ENCODE measurements at places on chromosomes 5 and 9.

GRCh38 chr5:157596487-157596886, 20.9 kb upstream of the ADAM19 start:
- no peak for DNase-seq

- no peak for DNase-seq
These were observed 109.6 kb downstream of the ANKRD18B start for GRCh38 chr9:33633636-33634035.

DNA sequence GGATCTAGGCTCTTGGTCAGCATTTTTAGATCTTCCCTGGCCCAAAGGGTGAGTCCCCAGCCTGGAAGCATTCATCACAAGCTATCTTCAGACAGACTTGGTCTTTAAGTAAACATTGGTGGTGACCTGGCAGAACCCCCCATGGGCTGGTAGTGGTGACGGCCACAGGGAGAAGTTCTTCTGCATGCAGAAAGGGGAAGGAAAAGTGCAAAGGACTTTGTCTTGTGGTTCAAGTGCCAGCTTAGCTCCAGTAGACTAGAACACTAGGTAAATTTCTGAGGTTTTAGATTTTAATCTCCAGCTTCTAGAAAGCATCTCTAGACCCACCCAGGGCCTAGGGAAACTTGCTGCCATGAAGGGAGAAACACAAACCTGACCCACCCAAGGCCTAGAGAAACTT, 584.0 kb downstream of the CHSY3 start:
- DNase-seq = no peak

DNA sequence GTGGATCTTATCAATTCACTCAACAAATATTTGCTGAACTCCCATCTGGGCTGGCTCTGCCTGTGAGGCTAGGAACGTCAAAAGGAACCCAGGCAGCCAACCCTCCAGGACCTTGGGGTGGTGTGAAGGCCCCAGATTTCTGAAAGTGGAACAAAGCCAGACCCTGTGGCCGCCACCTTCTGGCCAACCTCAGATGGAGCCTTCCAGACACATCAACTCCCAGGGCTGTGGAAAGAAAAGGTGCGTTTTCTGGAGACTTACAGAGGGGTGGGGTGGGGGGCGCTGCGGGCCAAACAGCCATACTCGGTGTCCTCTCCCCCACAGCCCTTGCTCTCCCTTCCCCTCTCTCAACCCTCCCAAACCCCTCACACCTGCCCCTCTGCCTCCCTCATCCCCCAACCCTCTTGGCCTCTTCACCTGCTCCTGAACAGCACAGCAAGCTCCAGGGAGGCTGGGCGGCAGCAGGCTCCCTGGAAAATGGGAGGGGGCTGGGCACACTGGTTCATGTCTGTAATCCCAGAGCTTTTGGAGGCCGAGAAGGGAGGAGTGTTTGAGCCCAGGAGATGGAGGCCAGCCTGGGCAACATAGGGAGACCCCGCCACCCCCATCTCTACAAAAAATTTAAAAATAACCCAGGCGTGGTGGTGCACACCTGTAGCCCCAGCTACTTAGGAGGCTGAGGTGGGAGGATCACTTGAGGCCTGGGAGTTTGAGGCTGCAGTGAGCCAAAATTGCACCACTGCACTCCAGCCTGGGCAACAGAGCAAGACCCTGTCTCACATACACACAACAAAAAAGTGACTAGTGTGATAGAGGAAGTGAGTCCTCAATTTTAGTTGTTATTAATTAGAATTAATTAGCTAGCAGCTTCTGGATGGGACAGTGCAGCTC, 45.0 kb upstream of the PRRC2B start:
- DNase-seq = no peak

DNA sequence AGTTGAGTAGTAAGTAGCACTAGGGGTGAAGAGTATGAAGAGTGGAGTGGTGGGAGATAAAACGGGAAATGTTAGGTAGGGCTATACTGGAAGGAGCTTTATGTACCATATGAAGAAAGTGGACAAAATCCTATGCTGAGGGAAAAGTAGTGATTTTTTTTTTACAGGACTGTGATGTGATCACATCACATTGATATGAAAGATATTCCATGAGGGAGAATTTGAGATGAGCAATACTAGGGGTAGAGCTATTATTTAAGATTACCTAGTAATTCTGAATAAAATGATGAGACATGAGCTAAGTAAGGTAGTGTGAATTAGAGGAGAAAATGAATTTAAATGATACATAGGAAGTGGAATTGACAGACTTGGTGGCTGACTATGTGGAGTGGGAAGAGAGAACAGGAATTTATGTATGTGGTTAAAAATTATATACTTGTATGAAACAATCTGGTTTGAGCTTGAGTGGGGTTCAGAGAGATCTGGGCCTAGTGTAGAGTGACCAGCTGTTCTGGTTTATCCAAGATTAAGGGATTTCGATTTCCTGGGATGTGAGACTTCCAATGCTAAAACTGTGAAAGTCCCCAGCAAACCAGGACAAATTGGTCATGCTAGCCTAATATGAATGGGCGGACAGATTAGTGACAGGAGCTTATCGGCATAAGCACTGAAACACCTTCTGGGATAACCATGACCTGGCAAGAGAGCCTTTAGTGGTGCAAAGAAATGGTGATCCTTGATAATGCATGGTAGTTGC, 29.3 kb upstream of the STOM start:
- DNase-seq = no peak

DNA sequence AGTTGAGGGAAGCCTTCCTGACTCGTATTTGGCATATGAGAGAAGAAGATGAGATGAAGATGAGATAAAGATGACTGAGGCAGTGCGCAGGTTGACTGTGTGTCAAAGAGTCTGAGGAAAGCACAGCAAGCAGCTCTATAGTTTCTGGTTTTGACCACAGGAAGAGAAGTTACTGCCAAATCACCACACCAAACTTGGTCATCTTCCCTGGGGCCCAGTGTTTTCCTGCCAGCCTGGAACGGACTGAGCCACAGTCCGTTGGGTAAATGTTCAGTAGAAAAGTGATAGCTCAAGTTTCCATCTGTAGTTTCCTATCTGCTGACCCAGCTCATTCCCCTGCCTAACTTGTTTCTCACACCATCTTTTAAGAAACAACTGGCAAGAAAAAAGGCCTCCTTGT, 80.7 kb upstream of the ADAMTS19 start:
- DNase-seq = no peak

GRCh38 chr9:17476401-17476800, 102.5 kb upstream of the SH3GL2 start:
- DNase-seq = no peak

DNA sequence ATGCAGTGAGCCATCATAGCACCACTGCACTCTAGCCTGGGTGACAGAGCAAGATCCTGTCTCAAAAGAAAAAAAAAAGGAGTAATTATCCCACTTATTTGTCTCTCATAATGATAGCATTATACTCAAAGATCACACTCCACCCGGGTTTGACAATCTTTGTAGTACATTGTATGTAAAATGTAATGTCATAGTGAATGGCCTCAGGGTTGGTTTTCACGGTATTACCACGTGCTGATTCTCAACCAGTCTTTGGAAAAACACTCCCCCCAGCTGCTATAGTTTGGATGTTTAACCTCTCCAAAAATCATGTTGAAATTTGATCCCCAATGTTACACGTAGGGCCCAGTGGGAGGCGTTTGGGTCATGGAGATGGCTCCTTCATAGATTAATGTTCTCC, 402.4 kb upstream of the GRAMD2B start:
- no peak for DNase-seq

GRCh38 chr5:14698495-14698894, 34.0 kb downstream of the OTULIN start:
- no peak for DNase-seq

- DNase-seq = no peak
These were observed 11.1 kb downstream of the URM1 start for GRCh38 chr9:128382261-128382660.

- DNase-seq = no peak
These were observed 100.1 kb downstream of the PHF2 start for GRCh38 chr9:93676310-93677047.

GRCh38 chr5:121031491-121031890, 567.4 kb downstream of the PRR16 start:
- no peak for DNase-seq

GRCh38 chr5:53479590-53480415, 626 bp upstream of the FST start:
- no peak for DNase-seq

DNA sequence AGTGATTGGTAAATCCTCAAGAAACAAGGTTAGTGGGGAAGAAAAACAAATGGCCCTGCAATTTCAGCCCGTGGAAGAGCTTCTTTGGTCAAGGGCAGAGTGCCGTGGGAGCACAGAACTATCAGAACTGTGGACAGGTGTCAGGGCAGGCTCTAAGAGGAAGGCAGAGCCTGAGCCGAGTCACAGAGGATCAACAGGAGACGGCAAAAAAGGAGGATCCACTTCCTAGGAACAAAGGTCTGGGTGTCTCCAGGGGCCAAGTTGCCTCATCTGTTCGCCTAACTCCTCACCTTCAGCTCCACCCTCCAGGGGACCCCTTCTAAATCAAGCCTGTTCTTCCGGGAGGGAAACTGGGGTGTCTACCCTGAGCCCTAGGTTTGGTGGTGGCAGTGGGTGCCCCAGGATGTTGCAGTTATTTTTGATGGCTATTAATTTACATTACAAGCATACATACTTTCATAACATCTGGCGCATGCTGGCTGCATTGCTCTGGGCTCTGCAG, 88.0 kb downstream of the FEM1C start:
- no peak for DNase-seq

GRCh38 chr5:178222292-178222691, 10.3 kb downstream of the PHYKPL start:
- DNase-seq = no peak

DNA sequence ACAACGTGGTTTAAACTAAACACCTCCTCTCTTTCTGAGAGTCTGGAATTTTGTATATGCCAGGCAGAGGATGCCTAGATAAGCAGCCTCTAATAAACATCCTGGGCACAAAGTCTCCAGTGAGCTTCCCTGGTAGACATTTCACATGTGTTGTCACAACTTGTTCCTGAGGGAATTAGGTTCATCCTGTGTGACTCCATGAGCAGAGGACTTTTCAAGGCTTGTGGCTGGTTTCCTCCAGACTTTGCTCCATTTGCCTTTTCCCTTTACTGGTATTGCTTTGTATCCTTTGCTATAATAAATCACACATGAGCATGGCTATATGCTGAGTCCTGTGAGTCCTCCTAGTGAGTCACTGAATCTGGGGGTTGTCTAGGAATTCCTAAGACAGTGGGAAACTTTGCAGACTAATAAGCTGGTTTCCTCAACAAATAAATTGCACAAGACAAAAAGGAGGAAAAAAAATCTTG, 77.4 kb downstream of the NR2F1-AS1 start:
- DNase-seq = no peak

DNA sequence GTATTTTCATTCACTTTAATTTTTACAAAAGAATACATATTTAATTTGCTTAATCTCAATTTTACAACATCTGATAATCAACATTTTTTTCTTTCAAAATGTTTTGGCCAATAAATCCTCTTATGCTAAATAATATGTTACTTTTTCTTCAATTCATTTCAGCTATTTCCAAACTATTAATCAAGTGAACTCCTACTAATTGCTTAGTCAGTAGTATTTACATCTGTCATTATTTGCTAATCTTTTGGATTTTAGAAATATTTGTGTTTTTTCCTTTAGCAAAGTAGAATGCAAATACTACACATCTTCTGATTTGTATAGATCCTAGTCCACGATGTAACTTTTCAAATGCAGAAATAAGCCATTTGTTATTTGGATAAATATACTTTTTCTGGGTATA, 1.6 kb upstream of the TNPO1 start:
- DNase-seq = no peak

GRCh38 chr5:143445776-143446175, 42.3 kb upstream of the NR3C1 start:
- no peak for DNase-seq

- no peak for DNase-seq
These were observed 47.4 kb downstream of the POLK start for GRCh38 chr5:75558981-75559632.

GRCh38 chr9:68998812-68999211, 15.1 kb downstream of the PRKACG start:
- no peak for DNase-seq

DNA sequence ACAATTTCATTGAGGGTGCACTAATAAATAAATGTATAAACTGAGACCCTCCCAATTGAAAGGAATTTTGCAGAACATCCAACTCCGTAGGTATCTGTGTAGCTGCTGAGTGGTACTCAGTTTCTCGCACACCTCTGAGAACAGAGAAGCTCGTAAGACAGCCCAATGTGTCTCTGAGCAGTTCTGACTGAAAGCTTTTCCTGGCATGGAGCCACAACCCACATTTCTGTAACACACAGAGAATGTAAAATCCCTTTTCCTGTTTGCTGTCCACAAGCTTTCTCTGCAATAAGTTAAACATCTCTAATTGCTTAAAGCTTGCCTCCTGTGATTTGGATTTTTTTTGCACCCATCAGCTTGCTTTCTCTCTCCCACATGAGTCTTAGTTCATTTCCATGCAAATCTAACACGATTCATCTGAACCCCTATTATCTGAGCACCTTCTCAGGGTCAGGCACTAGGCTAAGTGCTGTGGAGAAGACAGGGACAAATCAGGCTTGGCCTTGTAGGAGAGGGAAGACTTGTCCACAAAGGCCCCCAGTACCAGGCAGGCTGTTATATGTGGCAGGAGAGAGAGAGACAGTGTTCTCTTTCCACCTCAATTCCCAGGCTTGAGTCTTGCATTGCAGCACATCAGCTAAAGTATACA, 44.2 kb upstream of the COL15A1 start:
- DNase-seq = no peak

- no peak for DNase-seq
These were observed 31.3 kb downstream of the ISOC1 start for GRCh38 chr5:129125819-129126218.

- DNase-seq = no peak
These were observed 103.8 kb downstream of the RPS23 start for GRCh38 chr5:82174128-82174918.

DNA sequence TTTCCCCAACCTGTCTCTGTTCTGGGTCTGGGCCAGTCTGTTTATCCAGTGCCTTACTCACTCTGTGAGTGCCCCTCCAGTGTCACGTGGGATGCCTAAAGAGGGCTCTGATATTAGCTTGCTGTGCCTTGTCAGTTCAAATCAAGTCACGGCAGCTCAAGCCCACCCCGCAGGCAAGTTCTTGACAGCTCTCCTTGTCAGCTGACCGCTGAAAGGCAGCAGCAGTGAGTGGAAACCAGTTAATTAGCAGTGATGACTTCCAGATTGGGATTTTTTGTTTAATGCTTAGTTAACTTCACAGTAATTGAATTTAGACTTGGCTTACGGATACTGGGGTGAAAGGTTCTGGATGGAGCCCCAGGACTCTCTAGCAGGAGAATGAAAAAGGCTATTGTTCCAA, 210.1 kb downstream of the PSAT1 start:
- DNase-seq = no peak

DNA sequence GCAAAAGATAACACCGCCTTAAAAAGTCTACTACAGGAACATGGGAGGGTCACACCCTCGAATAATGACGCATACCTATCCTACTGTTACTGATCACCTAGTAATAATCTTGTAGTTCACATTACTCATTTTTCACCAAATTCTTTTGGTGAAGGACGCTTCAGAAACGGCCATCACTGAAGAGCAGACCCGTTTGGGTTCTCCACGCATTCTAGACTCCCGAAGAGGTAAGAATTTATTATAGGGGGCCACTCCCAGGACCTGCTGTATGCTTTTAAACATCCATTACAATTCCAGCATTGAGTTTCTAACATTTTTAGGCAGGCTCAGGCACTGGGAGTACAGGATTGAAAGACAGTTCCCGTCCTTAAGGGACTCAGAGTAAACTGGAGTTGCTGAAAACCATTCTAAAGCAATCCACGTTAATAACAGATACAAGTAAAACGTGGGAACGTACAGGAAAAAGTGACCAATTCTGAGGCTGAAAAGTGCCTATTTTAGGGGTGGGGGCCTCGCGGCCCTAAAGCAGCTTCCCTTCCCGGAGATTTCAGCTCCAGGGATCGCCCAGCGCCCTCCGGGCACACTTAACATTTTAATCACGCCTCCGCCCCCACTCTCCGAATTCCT, at the start of gene FER:
Gene FER (plus strand): TSS at position 124 of the 627 bp plus-strand sequence. CDS start 50,286 bp downstream, outside the sequence.
- DNase-seq = no peak

All from esophagus squamous epithelium (tissue), 5 donors.